Activated CD8-positive, alpha-beta memory T cell treated with anti-CD3 and anti-CD28 coated beads for 1 hour (primary cell): ENCODE measurements at places on chromosomes 12 and 14.

GRCh38 chr12:71455028-71455737, 15.6 kb downstream of the LGR5 start:
- DNase-seq, result no peak

- DNase-seq, result no peak
Measured at GRCh38 chr14:71319666-71320065, 412.4 kb downstream of the PCNX1 start.

DNA sequence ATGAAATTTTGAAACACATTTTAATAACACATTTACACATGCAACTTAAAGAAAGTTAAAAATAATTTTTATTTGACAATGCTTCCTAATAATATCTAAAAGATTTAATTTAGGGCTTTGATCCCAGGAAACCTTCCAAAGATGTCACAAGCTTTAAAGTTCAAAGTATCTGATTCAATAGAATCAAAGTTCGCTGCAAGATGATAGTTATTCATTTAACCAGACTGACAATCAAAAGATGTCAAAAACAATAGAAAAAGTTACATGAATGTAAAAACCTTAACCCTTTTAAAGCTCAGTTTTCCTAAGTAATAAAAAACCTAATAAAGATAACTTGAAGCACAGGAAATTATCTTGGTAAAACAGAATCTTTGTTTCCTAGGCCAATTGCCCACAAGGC, 67.7 kb downstream of the SDR9C7 start:
- DNase-seq, result no peak

DNA sequence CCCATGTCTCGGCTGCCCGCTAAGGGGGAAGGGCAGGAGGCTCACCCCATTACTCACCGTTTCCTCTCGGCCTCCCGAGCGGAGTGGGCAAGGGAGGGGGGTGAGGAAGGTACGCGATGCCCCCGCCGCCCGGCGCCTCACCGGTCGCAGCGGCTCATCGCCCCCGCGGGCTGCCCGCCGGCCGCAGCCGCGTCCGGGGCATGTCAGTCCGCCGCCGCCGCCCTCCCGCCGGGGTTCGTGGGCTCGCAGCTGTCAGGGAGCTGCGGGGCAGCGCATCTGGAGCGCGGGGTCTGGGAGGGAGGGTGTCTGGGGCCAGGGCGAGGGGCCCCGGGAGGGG, 461 bp downstream of the SLC8A3 start:
- DNase-seq, result no peak

- DNase-seq, result no peak
Measured at GRCh38 chr12:4031703-4032291, 158.6 kb upstream of the PARP11 start.

GRCh38 chr14:57189070-57189469, 79.6 kb downstream of the EXOC5 start:
- DNase-seq, result no peak

DNA sequence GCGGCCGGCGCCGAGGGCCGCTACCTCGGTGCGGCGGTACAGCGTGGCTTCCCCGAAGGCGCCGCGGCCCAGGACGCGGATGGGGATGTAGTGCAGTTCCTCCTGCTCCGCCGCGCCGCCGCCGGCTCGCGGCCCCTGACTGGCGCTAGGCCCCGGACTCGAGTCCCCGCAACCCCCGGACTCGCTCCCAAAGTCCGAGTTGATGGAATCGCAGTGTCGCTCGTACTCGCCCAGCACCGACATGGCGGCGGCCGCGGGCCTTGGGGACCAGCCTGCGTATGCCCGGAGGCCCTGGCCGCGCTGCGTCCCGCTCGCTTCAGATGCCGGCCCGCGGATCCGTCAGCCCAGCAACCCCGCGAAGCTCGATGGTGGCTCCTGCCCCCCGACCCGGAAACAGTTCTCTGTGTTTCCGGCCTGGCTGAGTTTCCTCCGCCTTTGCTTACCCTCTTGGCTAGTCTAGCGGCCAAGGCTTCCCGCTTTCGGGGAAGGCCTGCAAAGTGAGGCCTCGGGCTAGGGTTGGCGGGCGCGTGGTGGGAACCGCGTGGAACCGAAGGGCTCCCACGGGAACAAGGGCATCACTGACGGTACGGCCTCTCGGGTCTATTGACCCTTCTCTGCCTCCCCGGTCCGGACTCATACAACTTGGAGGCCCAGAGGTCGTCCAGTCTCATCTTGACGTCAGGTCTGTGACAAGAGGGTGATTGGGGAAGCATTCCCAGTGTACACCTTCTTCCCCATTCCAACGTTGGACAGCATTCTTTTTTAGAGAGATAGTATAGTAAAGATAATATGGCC, at the start of gene NEK9:
TSS of gene NEK9 (minus strand) at position 370 of the 795 bp plus-strand sequence. CDS start at position 243, 127 bp downstream.
- DNase-seq, result peak; percentile 65

DNA sequence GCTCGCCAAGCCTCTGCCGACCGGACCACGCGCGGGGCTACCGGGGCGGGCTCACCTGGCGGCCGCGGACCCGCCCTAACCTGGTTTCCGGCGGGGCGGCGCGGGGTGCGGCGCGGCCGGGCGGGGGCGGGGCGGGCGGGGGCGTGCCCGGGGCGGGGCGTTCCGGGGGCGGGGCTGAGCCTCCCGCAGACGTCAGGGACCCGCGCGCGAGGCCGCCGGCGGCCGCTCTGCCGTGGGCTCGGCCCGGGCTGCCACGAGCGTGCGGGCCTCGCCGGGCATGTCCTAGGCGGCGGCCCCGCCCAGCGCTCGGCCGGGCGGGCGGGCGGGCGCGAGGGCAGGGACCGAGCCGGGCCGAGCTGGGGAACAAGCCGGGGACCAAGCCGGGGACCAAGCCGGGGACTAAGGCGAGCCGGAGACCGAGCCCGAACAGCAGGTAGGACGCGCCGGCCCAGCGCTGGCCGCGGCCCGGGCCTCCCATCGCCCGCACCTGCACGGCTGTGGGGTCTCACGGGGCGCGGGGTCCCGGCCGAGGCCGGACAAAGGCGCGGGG, at the start of gene CEP170B:
TSS of gene CEP170B (plus strand) at position 188 of the 550 bp plus-strand sequence. CDS start 3,183 bp downstream, outside the sequence.
- no peak for DNase-seq
